ENCODE measurements at places on chromosomes 2 and 18.

DNA sequence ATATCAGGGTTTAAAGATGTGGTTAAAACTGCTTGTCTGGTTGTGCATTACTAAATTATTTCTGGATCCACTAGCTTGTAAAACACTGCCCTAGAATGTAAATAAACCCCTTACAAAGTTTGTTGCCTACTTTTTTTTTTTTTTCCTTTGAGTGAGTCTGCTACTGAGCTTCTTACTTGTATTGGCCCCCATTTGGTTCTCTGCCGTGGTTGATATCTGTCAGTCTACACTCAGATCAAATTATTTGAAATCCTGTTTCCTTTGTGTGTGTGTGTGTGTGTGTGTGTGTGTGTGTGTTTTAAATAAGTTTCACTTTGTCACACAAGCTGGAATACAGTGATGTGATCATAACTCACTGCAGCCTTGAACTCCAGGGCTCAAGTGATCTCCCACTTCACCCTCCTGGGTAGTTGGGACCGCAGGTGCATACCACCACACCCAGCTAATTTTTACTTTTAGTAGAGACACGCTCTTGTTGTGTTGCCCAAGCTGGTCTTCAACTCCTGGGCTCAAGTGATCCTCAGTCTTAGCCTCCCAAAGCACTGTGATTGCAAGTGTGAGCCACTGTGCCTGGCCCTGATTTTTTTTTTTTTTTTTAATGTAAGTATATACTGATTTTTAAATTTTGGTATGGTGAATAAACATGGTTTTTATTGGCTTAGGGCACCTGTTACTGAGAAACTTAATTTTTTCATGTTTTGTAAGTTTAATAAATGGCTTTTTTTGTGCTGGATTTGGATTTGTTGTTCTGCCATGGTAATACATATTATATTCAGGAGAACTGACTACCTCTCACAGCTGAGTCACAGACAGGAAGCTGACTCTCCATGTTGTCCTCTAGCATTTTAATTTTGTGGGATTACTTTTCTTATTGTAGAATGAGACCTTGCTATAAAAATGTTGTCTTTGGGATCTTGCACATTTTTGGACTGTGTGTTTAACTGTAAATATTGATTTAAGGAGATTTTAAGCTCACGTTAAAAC, 48.5 kb downstream of the MAP4K4 start:
- no peak for DNase-seq
- no peaks in the 10 kb centered on the region for H3K36me3 ChIP-seq
- H3K27me3 ChIP-seq: no peaks in the 10 kb centered on the region
- peaks cover 42% of the 10 kb centered on the region for H3K4me1 ChIP-seq

- H3K4me1 ChIP-seq: peaks cover 9% of the 10 kb centered on the region
- no peak for DNase-seq
- H3K27ac ChIP-seq: no peak overlapping the region
- H3K36me3 ChIP-seq: no peaks in the 10 kb centered on the region
These were observed 31.5 kb downstream of the EHBP1 start for GRCh38 chr2:62736899-62737559.

- DNase-seq: no peak
- peaks cover 49% of the 10 kb centered on the region for H3K36me3 ChIP-seq
- no peaks in the 10 kb centered on the region for H3K27me3 ChIP-seq
- H3K27ac ChIP-seq: no peak overlapping the region
- H3K4me1 ChIP-seq: peaks cover 26% of the 10 kb centered on the region
These were observed 27.7 kb downstream of the HS1BP3 start for GRCh38 chr2:20623241-20623640.

DNA sequence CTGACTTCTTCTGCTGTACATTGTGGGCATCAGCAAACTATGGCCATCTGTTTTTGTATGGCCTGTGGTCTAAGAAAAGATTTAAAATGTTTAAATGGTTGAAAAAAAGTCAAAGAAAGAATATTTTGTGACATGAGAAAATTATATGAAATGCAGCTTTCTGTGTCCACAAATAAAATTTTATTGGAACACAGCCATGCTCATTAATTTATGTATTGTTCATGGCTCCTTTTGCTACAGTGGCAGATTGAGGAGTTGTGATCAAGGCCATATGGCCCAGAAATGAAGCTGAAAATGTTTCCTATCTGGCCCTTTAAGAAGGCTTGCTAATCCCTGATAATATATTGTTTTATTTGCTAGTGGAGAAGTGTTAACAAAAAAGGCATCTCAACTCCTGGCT, 162.0 kb downstream of the SLC4A3 start:
- H3K36me3 ChIP-seq: no peaks in the 10 kb centered on the region
- H3K4me1 ChIP-seq: no peaks in the 10 kb centered on the region
- no peak for DNase-seq
- H3K4me3 ChIP-seq: no peak overlapping the region
- no peak overlapping the region for H3K27ac ChIP-seq

DNA sequence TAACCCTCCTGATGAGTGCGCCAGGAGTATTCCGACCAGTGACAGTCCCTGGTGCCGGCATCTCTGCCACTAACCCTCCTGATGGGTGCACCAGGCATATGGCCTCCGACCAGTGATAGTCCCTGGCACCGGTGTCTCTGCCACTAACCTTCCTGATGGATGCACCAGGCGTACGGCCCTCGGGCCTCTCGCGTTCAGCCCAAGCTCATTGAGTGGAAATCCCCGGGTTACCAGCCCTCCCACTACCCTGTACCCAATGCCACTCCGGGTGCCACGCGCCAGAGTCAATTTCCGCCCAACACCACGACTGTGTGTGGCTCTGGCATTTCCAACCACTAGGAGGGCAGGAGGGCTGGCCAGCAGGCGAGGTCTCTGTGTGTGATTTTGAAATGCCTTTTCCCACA, 11.7 kb upstream of the GPC1 start:
- no peaks in the 10 kb centered on the region for H3K4me1 ChIP-seq
- no peak overlapping the region for H3K4me3 ChIP-seq
- no peaks in the 10 kb centered on the region for H3K36me3 ChIP-seq
- H3K27me3 ChIP-seq: no peaks in the 10 kb centered on the region
- no peak overlapping the region for H3K27ac ChIP-seq

- no peak overlapping the region for H3K27ac ChIP-seq
- H3K36me3 ChIP-seq: no peaks in the 10 kb centered on the region
- H3K4me1 ChIP-seq: no peaks in the 10 kb centered on the region
- DNase-seq: no peak
These were observed 64.9 kb upstream of the STPG4 start for GRCh38 chr2:47219970-47220369.

DNA sequence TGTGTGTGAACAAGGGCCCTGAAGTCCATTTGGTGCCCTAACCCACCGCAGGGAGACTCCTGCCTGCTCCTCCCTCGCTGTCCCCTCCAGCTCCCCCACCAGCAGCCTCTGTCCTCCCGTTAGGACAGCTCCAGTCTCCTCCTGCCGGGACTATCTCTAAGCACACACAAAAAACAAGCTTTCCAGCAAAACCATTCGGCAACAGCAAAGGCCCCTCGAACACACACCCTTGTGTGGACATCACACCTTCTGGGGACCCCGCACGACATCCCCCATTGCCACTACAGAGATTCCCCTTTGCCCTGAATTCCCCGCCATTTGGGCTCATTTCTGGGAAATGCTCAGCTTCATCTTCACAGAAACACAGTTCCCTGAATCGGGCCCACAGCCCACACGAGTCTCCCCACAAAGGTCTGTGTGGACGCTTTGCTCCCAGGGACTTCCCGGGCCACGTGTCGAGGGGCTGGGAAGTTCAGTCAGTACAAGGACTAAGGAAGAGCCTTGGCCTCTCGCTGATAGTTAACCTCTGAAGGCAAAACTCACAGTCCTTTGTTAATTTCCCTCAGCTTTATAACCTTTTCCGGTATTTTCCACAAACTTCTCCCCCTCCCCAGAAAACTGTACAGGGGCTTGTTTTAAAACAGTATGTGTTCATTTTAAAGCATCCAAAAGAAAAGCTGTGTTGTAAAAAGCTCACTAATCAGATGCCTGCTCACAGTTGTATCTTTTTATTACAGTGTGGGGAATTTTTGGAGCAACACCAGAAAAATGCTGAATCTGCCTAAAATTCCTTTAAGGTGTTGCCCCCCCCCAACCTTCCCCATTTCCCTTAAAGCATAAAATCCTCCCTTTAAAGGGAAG, 25.9 kb downstream of the SMAD7 start:
- H3K27me3 ChIP-seq: no peaks in the 10 kb centered on the region
- DNase-seq: no peak
- H3K4me1 ChIP-seq: peaks cover 97% of the 10 kb centered on the region
- H3K36me3 ChIP-seq: peaks cover 10% of the 10 kb centered on the region

- H3K36me3 ChIP-seq: no peaks in the 10 kb centered on the region
- H3K4me1 ChIP-seq: peaks cover 15% of the 10 kb centered on the region
These were observed 12.6 kb downstream of the CNDP1 start for GRCh38 chr18:74546751-74547530.

DNA sequence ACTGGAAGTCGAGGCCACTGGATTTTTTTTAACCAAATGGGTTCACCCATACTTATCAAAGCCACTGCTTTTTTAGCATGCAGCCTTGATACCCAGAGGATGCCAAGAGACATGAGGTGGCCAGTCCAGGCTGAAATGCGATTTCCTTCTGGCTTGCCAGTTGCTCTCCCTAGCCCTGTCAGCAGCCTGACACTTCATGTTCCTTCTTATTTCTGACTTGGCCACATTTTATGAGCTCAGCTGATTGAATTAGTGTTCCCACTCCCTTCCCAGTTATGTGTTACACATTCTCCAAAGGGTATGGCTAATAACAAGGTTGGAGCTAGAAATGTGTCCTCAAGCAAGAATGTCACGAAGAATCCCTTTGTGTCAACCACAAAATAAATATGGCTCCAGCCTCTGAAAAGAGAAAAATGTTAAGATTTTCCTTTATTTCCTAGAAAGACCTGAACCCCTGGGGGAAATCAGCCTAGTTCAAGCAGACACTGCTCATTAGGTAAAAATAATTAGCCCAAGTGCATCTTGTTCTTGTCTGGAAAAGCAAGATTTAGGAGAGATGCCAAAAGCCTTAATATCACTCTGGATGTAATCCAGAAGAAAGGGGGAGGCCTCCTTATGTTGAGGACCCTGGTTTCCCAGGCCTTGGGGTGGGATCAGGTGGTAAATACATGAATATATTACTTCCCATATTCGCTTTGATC, 121.7 kb upstream of the TACR1 start:
- no peak overlapping the region for H3K27ac ChIP-seq
- no peaks in the 10 kb centered on the region for H3K27me3 ChIP-seq
- no peak for DNase-seq
- H3K4me1 ChIP-seq: no peaks in the 10 kb centered on the region
- H3K4me3 ChIP-seq: no peak overlapping the region

GRCh38 chr2:26001743-26002351, 19.6 kb upstream of the KIF3C start:
- H3K4me3 ChIP-seq: no peak overlapping the region
- no peaks in the 10 kb centered on the region for H3K36me3 ChIP-seq
- H3K27me3 ChIP-seq: no peaks in the 10 kb centered on the region
- peak overlapping the region; percentile 84 for H3K27ac ChIP-seq

GRCh38 chr2:230601510-230601909, 111.1 kb upstream of the CAB39 start:
- peaks cover 7% of the 10 kb centered on the region for H3K4me1 ChIP-seq
- no peak for DNase-seq
- no peaks in the 10 kb centered on the region for H3K27me3 ChIP-seq
- no peak overlapping the region for H3K4me3 ChIP-seq
- H3K36me3 ChIP-seq: no peaks in the 10 kb centered on the region
- H3K27ac ChIP-seq: no peak overlapping the region

- no peaks in the 10 kb centered on the region for H3K27me3 ChIP-seq
- H3K27ac ChIP-seq: no peak overlapping the region
- H3K4me1 ChIP-seq: no peaks in the 10 kb centered on the region
- no peak for DNase-seq
- no peaks in the 10 kb centered on the region for H3K36me3 ChIP-seq
These were observed 2.4 kb downstream of the GPR45 start for GRCh38 chr2:105243961-105244360.

DNA sequence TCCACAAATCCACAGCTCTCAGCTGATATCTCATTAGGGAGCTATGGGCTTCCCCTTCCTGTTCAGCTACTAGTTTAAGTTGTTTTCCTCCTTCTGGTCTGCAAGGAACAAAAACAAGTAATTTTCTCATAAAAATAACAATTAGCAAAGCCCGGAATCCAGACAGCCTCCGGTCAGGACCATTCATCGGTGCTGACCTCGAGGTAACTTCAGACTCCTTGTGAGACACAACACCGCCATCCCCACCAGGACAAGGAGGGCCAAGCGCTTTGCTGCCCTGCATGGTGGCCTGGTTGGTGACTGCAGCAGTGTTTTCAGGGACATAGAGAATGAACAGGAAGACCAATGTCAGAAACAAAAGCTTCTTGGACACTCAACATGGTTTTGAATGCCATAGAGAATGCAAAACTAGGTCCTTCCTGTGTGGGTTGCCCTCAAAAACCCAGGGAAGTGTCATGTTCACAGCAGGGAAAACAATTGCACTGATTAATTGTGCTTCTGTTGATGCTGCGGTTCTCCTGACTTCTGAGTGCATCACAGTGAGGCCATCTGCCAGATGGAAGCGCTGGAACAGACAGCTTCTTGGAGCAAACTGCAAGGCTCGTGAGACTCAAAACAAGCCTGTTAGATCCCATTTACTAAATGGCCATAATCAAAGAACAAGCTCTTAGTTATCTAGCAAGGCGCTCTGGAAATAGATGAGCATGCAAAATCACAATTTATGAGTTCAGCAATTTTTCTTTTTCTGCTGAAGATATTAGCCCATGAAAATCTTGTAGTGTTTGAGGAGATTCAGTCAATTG, 77.1 kb downstream of the HS1BP3 start:
- DNase-seq: no peak
- peaks cover 76% of the 10 kb centered on the region for H3K4me1 ChIP-seq
- no peaks in the 10 kb centered on the region for H3K36me3 ChIP-seq
- no peak overlapping the region for H3K4me3 ChIP-seq
- no peaks in the 10 kb centered on the region for H3K27me3 ChIP-seq

DNA sequence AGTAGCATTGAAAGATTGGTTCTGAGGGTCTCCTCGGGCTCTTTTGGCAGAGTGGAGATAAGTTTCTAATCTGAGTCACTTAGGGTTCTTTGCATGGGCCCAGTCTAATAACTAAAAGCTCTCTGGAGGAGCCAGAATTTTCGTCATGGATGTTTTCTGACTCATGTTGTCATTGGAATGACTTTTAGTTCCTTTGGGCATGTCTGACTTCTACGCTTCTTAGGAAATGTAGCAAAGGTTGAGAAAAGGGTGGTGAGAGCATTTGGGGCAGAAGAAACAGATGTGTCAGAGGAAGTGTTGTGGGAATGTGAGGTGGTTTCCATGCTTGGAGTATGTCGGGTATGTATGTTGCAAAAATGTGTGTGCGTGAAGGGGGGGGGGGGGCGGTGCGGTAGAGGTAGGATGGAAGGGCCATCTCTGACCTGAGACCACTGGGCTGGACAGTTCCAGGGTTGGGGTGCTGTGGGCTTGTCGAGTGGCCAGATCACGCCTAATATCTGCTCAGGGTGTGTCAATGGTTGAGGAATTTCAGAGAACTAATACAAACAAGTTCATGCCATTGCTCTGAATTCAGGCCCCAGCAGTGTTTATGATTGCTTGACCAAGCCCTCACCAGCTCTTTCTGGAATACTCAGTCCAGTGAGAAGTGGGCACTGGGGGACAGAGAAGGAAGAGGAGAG, 26.9 kb downstream of the KLHL29 start:
- H3K27me3 ChIP-seq: no peaks in the 10 kb centered on the region
- no peaks in the 10 kb centered on the region for H3K36me3 ChIP-seq
- H3K27ac ChIP-seq: peak overlapping the region; percentile 30
- peaks cover 5% of the 10 kb centered on the region for H3K4me1 ChIP-seq
- H3K4me3 ChIP-seq: no peak overlapping the region
- DNase-seq: no peak

- H3K4me1 ChIP-seq: no peaks in the 10 kb centered on the region
- no peaks in the 10 kb centered on the region for H3K36me3 ChIP-seq
- no peak overlapping the region for H3K4me3 ChIP-seq
- H3K27me3 ChIP-seq: no peaks in the 10 kb centered on the region
- no peak for DNase-seq
These were observed 85.8 kb downstream of the POU3F3 start for GRCh38 chr2:104939570-104940217.

Data from upper lobe of left lung (tissue), 6 donors.